ENCODE measurements at places on chromosomes 11 and 22.

GRCh38 chr11:77102246-77103210, at the start of gene OMP:
Gene OMP, plus strand, starts transcription at chr11:77102840. Its CDS starts 0 bp downstream, at chr11:77102840.
- H3K36me3 ChIP-seq: no peaks in the 10 kb centered on the region
- no peaks in the 10 kb centered on the region for H3K4me1 ChIP-seq
- no peak within 1 kb of the TSS for H3K4me3 ChIP-seq
- no peaks in the 10 kb centered on the region for H3K27me3 ChIP-seq

DNA sequence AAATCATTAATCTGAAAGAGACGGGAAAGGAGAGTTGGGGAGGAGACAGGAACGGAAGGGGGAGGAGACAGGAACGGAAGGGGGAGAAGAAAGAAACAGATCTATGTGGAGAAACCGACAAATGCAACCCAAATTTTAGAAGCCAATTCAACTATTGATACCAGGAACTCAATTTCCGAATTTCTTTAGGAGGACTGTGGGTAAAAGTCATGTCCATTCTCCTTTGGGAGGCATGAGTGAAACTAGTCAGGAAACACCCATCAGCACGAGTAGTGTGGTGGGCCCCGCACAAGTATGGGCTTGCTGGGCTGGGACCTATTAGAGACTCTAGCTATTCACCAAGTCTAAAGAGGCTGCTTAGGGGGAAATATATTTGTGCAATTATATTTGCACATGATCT, 18.1 kb downstream of the ANO3 start:
- H3K27ac ChIP-seq: no peak overlapping the region
- no peak for DNase-seq
- no peaks in the 10 kb centered on the region for H3K4me1 ChIP-seq
- H3K27me3 ChIP-seq: no peaks in the 10 kb centered on the region

DNA sequence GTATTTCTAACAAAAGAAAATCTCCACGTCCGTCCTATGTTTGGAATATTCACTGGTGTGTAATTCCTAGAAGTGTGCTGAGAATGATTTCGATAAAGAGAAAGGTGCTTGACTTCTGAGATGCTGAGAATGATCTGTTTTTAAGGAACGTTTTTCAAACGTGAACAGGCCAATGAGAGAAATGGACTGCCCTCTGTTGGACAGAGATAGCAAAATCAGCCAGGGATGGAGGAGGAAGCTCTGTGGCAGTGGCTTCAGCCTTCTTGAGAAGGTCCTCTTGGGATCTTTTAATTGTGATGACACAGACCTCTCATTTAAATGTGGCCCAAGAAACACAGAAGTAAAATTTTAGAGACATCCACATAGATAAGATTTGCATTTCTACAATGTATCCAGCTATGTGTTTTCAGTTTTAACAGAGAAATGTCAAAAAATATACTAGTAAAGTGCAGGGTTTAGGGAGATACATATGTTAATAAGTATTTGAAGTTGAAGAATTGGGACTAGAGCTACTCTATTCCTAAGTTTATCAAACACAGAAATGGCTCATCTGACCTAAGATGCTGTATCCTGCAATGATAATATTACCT, 84.0 kb upstream of the RCN1 start:
- no peak overlapping the region for H3K27ac ChIP-seq
- no peaks in the 10 kb centered on the region for H3K36me3 ChIP-seq
- peaks cover 20% of the 10 kb centered on the region for H3K27me3 ChIP-seq
- DNase-seq: peak; percentile 38
- no peak overlapping the region for H3K4me3 ChIP-seq

DNA sequence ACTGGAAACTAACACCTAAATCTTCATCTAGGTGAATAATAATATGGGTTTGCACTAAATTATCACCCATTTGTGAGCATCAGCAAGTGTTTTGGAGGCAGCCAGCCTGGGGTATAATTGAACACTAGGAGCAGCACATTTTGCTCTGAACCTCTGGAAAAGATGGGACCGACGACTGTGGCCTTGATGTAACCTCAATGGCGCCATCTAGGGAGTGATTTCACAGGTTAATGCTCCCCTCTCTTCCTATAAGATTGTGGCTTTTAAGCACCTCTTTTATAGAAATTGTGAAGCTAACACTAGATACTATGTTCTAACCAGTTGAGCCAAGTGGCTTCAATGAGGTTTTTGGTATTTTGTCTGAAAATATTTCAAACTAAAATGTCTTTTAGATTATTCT, 203.7 kb downstream of the NELL1 start:
- H3K27me3 ChIP-seq: no peaks in the 10 kb centered on the region
- H3K4me1 ChIP-seq: no peaks in the 10 kb centered on the region
- DNase-seq: no peak
- no peaks in the 10 kb centered on the region for H3K36me3 ChIP-seq
- no peak overlapping the region for H3K27ac ChIP-seq

- H3K4me1 ChIP-seq: no peaks in the 10 kb centered on the region
- no peaks in the 10 kb centered on the region for H3K36me3 ChIP-seq
- DNase-seq: no peak
- no peak overlapping the region for H3K4me3 ChIP-seq
Measured at GRCh38 chr11:69219991-69220390, 64.3 kb downstream of the SMIM38 start.

- H3K27me3 ChIP-seq: no peaks in the 10 kb centered on the region
- peak; percentile 74 for DNase-seq
- H3K4me1 ChIP-seq: peaks cover 33% of the 10 kb centered on the region
- H3K27ac ChIP-seq: no peak within 1 kb of the TSS
- H3K36me3 ChIP-seq: peaks cover 13% of the 10 kb centered on the region
- no peak within 1 kb of the TSS for H3K4me3 ChIP-seq
Measured at GRCh38 chr22:21632237-21632895, at the start of gene CCDC116. Gene CCDC116, plus strand, starts transcription at chr22:21632760. Its CDS starts 422 bp downstream, at chr22:21633182.

DNA sequence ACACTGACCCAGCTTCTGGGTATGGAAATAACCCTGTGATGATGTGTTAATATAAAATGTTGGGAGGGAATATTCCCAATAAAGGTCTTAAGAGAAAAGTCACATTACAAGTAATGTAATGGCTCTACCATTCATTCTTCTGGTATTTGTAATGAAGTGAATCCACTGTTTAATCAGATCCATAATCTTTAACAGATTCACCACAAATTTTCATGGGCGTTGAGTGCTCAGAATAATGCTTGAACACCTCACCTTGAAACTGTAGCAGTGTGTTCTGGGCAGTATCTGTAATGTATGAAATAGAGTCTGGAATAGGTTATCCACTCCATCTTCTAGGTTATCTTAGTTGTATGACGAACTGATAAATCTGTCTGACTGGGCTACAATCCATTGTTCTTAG, 26.6 kb upstream of the CRTAM start:
- no peaks in the 10 kb centered on the region for H3K27me3 ChIP-seq
- no peak for DNase-seq
- H3K36me3 ChIP-seq: peaks cover 52% of the 10 kb centered on the region
- peaks cover 58% of the 10 kb centered on the region for H3K4me1 ChIP-seq
- no peak overlapping the region for H3K4me3 ChIP-seq
- no peak overlapping the region for H3K27ac ChIP-seq

- DNase-seq: no peak
- no peak overlapping the region for H3K4me3 ChIP-seq
- no peak overlapping the region for H3K27ac ChIP-seq
- H3K27me3 ChIP-seq: no peaks in the 10 kb centered on the region
- H3K4me1 ChIP-seq: no peaks in the 10 kb centered on the region
Measured at GRCh38 chr11:106281455-106282173, 204.2 kb downstream of the AASDHPPT start.

DNA sequence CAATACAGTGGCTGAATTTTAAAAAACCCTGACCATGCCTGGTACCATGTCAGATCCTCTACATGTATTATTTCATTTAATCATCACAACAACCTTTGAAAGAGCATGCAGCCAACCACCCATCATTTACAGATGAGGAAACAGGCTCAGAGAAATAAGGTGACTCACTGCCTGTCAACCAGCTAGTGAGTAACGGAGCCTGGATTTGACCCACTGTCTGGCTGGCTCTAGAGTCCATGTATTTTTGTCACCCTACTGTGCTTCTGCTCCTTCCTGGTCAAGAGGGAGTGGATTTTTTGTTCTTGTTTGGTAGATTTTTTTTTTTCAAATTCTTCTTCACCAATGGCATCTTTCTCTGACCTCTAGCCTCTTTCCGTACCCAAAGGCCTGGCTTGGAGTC, 77.4 kb downstream of the CWC15 start:
- H3K4me3 ChIP-seq: no peak overlapping the region
- peaks cover 2% of the 10 kb centered on the region for H3K36me3 ChIP-seq
- peaks cover 10% of the 10 kb centered on the region for H3K27me3 ChIP-seq
- H3K27ac ChIP-seq: no peak overlapping the region

DNA sequence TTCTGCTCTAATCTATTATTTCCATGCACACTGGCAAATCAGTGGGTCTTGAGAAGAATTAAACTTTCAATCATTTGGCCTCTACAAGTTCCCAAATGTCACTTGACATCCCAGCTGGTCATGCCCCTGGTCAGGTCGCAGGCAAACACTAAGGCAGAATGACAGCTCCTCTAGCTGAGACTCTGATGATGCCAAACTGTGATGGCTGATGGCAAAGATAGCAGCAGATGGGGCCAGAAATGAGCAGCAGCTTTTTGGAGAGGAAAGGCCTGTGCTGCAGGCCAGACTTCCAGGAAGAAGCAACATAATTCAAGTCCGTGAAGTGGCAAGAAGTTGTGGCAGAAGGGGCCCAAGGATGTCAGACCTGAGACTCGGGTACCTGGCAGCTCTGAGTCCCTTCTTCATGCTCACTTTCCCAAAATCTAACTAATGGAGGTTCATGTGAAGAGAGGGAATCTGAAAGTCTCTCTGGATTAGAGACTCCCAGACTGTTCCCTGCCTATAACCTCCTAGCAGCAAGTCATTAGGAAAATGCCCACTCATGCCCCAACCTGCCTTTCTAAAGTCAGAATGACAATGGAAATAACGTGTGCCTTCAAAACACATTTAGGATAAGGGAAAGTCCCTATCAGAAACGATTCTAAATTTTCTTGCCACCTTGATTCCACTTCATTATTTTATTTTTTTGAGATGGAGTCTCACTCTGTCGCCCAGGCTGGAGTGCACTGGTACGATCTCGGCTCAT, 9.4 kb upstream of the PMM1 start:
- no peak overlapping the region for H3K4me3 ChIP-seq
- H3K4me1 ChIP-seq: peaks cover 30% of the 10 kb centered on the region
- H3K27me3 ChIP-seq: peaks cover 3% of the 10 kb centered on the region
- DNase-seq: no peak
- peaks cover 40% of the 10 kb centered on the region for H3K36me3 ChIP-seq

GRCh38 chr11:102807921-102808320, 10.0 kb upstream of the MMP1 start:
- no peak for DNase-seq
- no peak overlapping the region for H3K4me3 ChIP-seq
- peaks cover 2% of the 10 kb centered on the region for H3K27me3 ChIP-seq
- H3K36me3 ChIP-seq: no peaks in the 10 kb centered on the region
- H3K27ac ChIP-seq: no peak overlapping the region

GRCh38 chr22:33726294-33726734, 194.0 kb downstream of the LARGE1 start:
- no peak overlapping the region for H3K27ac ChIP-seq
- DNase-seq: no peak
- no peaks in the 10 kb centered on the region for H3K27me3 ChIP-seq
- H3K4me3 ChIP-seq: no peak overlapping the region

GRCh38 chr11:118005224-118006152, 19.3 kb downstream of the IL10RA start:
- DNase-seq: no peak
- peaks cover 100% of the 10 kb centered on the region for H3K4me1 ChIP-seq
- H3K27ac ChIP-seq: peak overlapping the region; percentile 98
- no peaks in the 10 kb centered on the region for H3K27me3 ChIP-seq
- H3K4me3 ChIP-seq: no peak overlapping the region

- H3K27me3 ChIP-seq: no peaks in the 10 kb centered on the region
- H3K4me3 ChIP-seq: no peak within 1 kb of the TSS
- no peaks in the 10 kb centered on the region for H3K4me1 ChIP-seq
- no peaks in the 10 kb centered on the region for H3K36me3 ChIP-seq
Measured at GRCh38 chr11:56103210-56103737, at the start of gene OR8H2. Gene OR8H2, plus strand, starts transcription at chr11:56103687. Its CDS starts 1,356 bp downstream, at chr11:56105043.

- no peak overlapping the region for H3K4me3 ChIP-seq
- DNase-seq: no peak
- no peaks in the 10 kb centered on the region for H3K36me3 ChIP-seq
- H3K27ac ChIP-seq: no peak overlapping the region
Measured at GRCh38 chr22:22936915-22937656, 49.5 kb downstream of the IGLL5 start.

GRCh38 chr11:106446955-106447354, 369.5 kb downstream of the AASDHPPT start:
- H3K27me3 ChIP-seq: no peaks in the 10 kb centered on the region
- H3K36me3 ChIP-seq: no peaks in the 10 kb centered on the region
- H3K4me1 ChIP-seq: no peaks in the 10 kb centered on the region
- H3K27ac ChIP-seq: no peak overlapping the region

GRCh38 chr11:79437278-79437980, 3.4 kb downstream of the TENM4 start:
- H3K36me3 ChIP-seq: peaks cover 11% of the 10 kb centered on the region
- H3K4me1 ChIP-seq: peaks cover 8% of the 10 kb centered on the region
- DNase-seq: no peak
- no peak overlapping the region for H3K27ac ChIP-seq
- H3K27me3 ChIP-seq: peaks cover 52% of the 10 kb centered on the region

GRCh38 chr22:39907047-39907446, 6.2 kb downstream of the GRAP2 start:
- peaks cover 55% of the 10 kb centered on the region for H3K4me1 ChIP-seq
- H3K36me3 ChIP-seq: peaks cover 81% of the 10 kb centered on the region
- H3K27me3 ChIP-seq: no peaks in the 10 kb centered on the region
- peak overlapping the region; percentile 97 for H3K27ac ChIP-seq
- peak; percentile 68 for DNase-seq
- peak overlapping the region; percentile 95 for H3K4me3 ChIP-seq

DNA sequence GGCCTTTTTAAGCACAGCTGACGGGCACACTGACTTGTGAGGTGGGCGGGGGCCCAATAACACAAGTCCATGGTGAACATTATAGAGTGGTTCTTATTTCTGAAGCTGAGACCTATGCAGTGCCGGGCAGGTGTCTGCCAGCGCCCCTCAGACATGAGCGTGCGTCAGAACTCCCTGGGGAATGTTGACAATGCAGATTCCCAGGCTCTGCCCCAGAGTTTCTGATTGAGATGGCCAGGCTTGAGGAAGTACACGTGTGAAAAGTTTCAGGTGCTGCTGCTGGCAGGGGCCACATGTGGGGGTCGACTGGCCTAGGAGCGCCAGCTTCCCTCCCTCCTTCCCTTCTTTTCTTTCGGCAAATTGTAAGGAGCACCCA, 46.2 kb downstream of the TPCN2 start:
- H3K4me1 ChIP-seq: peaks cover 6% of the 10 kb centered on the region
- no peak overlapping the region for H3K4me3 ChIP-seq
- no peak for DNase-seq
- no peaks in the 10 kb centered on the region for H3K27me3 ChIP-seq
- H3K27ac ChIP-seq: no peak overlapping the region

Measured in activated CD8-positive, alpha-beta T cell treated with anti-CD3 and anti-CD28 coated beads, Interleukin-2, amount 10 ng/mL, durations not matched to agents 7 days and 5 days (primary cell).